Esophagus squamous epithelium (tissue), 5 donors: ENCODE measurements at places on chromosomes 7 and 10.

GRCh38 chr10:48749254-48749787 is 64.6 kb downstream of the WDFY4 start:
- DNase-seq = no peak

- DNase-seq = no peak
Measured at GRCh38 chr7:11612737-11613136, 219.3 kb downstream of the THSD7A start.

- no peak for DNase-seq
Measured at GRCh38 chr7:125112850-125113249, 183.2 kb upstream of the POT1 start.

DNA sequence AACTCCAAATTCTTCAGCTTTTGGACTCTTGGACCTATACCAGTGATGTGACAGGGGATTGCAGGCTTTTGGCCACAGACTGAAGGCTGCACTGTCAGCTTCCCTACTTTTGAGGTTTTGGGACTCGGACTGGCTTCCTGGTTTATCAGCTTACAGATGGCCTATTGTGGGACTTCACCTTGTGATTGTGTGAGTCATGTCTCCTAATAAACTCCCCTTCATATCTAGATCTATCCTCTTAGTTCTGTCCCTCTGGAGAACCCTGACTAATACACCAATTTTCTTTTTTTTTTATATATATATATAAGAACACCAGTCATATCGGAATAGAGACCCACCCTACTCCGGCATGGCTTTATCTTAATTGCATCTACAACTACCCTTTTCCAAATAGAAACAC is 166.8 kb downstream of the ETV1 start:
- no peak for DNase-seq

DNA sequence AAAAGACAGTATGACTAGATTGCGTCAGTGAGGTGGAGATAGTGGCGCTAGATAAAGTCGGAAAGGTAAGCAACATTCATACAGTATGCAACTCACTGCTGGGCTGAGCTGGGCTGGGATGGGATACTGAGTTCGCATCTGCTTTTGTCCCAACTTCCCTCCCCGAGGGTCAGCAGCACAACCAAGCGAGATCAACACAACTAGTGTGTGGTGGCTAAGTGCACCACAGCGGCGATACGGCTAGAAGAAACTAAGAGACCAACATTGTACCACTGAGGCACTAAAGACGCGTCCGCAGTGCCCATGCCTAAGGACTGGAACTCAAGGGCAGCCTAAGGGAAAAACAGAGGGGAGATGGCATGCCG is 467 bp downstream of the EXOSC1 start:
- no peak for DNase-seq
